ENCODE measurements at places on chromosomes 5 and 9.

DNA sequence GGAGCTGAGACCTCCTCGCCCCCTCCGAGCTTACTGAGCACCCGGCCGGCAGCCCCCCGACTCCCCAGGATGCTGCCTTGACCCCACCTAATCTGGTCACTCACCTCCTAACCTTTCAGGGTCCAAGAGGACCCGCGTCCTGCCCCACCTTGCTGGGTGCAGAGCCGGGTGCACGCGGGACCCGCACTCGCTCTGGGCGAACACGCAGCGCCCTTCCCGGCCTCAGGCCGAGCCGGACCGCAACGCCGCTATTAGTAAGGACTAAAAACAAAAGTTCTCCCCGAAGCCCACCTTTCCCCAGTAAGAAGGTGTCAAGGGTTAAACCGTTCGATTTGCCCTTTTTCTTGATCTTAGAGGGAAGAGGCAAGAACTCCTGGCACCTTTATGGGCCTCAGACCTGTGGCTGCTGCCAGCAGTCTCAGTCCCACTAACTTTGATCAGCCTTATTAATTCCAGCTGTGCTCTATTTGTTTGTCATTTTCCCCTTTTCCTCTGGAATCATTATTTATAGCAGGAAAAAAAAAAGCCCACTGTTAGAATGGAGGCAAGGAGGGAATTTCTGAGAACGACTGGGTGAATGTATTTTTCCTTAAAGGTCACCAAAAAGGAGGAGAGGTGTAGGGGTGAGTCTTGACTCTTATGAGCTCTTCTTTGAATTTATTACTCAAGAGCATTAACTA, 10.5 kb downstream of the IRX2 start:
- H3K36me3 ChIP-seq = peaks cover 4% of the 10 kb centered on the region
- H3K27ac ChIP-seq = no peak overlapping the region
- no peaks in the 10 kb centered on the region for H3K4me1 ChIP-seq
- no peak for DNase-seq
- H3K27me3 ChIP-seq = no peaks in the 10 kb centered on the region

DNA sequence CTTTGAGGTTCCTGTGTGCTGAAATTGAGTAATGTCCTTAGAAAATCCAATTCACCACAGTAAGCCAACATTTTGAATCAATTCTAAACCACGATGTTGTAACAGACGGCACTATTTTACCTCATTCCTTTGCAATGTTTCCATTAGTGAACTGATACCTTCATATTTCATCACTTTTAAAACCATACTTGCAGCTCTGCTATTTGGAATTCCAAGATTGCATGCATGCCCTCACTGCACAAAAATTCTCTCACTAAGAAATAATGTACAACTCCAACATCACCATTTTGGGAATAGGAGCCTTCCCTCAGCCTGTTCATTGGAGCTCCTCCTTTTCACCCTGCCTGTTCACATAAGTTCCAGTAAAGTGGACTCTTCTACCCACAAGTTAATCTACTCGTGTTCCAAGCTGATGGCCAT, 74.8 kb upstream of the TGFBR1 start:
- peaks cover 67% of the 10 kb centered on the region for H3K27me3 ChIP-seq
- no peak overlapping the region for H3K4me3 ChIP-seq
- H3K36me3 ChIP-seq = no peaks in the 10 kb centered on the region

DNA sequence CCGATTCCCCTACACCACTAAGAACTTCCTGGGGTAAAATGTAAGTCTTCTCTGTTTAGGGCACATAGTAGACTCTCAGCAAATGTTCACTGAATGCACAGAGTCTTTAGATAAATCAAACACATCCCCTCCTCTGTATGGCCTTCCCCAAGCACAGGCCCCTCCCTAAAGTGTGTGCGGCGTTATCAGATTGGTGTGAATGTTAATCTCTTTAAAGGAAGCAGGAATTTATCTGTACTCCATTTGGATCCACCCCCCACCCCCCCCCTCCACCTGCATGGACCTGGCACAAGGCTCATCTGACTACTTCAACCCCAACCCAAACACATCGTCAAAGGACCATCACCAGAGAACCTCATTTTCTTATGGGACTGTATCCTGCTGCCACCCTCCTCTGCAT, 6.3 kb downstream of the PCDH1 start:
- H3K27ac ChIP-seq = peak overlapping the region; percentile 86
- no peaks in the 10 kb centered on the region for H3K27me3 ChIP-seq
- peaks cover 64% of the 10 kb centered on the region for H3K4me1 ChIP-seq
- DNase-seq = no peak
- H3K36me3 ChIP-seq = peaks cover 60% of the 10 kb centered on the region

GRCh38 chr9:120852240-120853010, 9.7 kb upstream of the PSMD5 start:
- H3K27ac ChIP-seq = no peak overlapping the region
- H3K36me3 ChIP-seq = peaks cover 11% of the 10 kb centered on the region
- no peaks in the 10 kb centered on the region for H3K27me3 ChIP-seq
- DNase-seq = no peak

DNA sequence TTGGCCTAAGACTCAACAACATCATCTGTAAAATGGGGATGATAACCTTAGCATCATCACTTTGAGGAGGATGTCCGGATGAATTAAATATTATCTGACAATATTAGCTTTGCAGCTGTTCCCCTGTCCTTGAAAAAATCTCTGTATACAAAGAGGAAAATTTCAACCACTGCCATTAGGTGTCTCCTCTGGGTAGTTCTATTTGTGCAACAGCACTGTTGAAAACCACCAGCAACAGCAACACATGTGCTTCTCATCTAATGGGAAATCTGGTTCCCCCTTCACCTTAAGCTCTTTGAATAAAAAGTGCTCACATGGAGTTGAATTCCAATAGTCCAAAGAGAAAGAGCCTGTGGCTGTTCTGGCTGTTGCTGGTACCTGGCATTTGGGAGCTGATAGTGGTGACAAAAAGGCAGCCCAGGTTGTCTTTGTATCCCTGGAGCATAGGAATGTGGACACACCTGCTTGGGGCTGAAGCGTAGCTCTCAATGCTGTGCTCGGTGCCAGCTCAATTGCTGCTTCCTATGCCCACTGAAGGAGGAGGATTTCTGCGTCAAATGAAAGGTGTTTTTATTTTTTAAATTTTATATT, 322.1 kb upstream of the MSX2 start:
- H3K4me1 ChIP-seq = peaks cover 18% of the 10 kb centered on the region
- DNase-seq = peak; percentile 29
- H3K27ac ChIP-seq = no peak overlapping the region
- no peak overlapping the region for H3K4me3 ChIP-seq
- peaks cover 13% of the 10 kb centered on the region for H3K27me3 ChIP-seq

DNA sequence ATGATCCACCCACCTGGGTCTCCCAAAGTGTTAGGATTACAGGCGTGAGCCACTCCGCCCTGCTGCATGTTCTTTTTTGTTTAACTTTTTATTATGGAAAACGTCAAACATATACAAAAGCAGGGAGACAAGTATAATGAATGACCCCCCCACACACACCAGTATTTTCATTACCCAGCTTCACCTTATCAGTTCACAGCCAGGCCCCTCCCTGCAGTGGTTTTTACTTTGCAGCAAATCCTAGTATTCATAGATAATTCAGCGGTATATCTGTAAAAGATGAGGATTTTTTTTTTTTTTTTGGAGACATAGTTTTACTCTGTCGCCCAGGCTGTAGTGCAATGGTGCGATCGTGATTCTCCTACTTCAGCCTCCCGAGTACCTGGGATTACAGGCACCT, 2.3 kb downstream of the POMT1 start:
- DNase-seq = no peak
- H3K4me3 ChIP-seq = no peak overlapping the region
- H3K27me3 ChIP-seq = no peaks in the 10 kb centered on the region
- peaks cover 22% of the 10 kb centered on the region for H3K36me3 ChIP-seq
- H3K4me1 ChIP-seq = peaks cover 17% of the 10 kb centered on the region

DNA sequence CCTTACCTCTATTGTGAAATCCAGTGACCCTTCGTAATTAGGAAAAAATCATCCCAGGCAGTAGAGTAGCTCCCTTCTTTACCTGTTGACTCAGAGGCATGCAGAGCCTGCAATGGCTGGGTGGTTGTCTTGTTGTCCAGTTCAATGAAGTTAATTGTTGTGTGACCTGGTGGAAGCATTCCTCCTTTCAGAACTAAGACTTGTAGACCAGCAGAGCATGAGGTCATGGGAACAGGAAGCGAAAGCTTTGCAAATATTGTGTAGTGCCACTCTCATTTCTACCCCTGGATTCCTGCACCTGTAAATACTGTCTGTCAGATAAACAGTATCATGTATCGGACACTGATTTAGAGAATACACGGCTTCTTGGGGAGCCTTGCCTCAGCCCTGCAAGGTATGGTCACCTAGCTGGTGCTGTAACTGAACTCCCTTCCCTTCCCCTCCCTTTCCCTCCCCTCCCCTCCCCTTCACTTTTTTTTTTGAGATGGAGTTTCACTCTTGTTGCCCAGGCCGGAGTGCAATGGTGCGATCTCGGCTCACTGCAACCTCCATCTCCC, 5.7 kb upstream of the PRXL2C start:
- no peaks in the 10 kb centered on the region for H3K27me3 ChIP-seq
- H3K27ac ChIP-seq = no peak overlapping the region
- H3K4me1 ChIP-seq = peaks cover 11% of the 10 kb centered on the region
- peaks cover 8% of the 10 kb centered on the region for H3K36me3 ChIP-seq
- no peak for DNase-seq

GRCh38 chr5:14321936-14322335, 178.8 kb downstream of the TRIO start:
- H3K27ac ChIP-seq = no peak overlapping the region
- no peaks in the 10 kb centered on the region for H3K4me1 ChIP-seq
- H3K4me3 ChIP-seq = no peak overlapping the region
- H3K36me3 ChIP-seq = peaks cover 41% of the 10 kb centered on the region

DNA sequence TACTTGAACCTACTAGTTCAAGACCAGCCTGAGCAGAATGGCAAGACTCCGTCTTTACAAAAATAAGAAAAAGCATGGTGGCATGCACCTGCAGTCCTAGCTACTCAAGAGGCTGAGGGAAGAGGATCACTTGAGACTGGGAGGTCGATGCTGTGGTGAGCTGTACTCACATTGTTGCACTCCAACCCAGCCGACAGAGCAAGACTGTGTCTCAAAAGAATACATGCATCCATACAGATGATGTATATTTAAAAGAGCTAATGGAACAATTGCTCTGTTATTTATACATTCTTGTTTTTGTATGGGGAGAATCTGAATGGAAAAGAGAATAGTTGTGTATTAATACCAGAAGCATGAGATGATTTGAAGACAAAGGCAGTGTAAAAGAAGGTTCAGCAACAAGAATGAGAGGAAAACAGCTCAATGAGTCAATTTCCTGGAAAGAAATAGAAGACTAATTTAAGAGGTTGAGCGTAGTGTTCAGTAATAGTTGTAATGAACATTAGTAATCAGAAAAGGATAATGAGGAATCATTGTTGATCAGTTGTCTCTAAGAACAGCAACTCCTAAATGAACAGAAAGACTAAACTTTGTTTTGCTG, 1.9 kb upstream of the LRRC70 start:
- no peaks in the 10 kb centered on the region for H3K27me3 ChIP-seq
- H3K27ac ChIP-seq = no peak overlapping the region
- H3K4me3 ChIP-seq = no peak overlapping the region
- DNase-seq = no peak
- H3K4me1 ChIP-seq = no peaks in the 10 kb centered on the region

- H3K36me3 ChIP-seq = no peaks in the 10 kb centered on the region
- H3K27me3 ChIP-seq = no peaks in the 10 kb centered on the region
- no peaks in the 10 kb centered on the region for H3K4me1 ChIP-seq
- H3K27ac ChIP-seq = no peak overlapping the region
These were observed 93.7 kb downstream of the RASEF start for GRCh38 chr9:82969291-82969690.

DNA sequence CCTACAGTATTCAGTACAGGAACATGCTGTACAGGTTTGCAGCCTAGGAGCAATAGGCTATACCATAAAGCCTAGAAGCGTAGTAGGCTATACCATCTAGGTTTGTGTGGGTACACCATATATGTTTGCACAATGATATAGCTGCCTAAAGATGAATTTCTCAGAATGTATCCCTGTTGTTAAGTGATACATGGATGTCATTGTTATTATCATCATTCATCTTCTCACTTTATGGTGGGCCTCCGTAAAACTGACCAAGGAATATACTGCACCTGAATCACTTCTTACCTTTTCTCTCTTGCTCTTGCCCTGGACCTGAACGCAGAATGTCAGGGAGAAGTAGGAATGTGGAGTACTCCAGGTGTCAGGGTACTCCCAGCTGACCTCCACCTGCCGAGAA, 11.8 kb downstream of the IL12B start:
- H3K27me3 ChIP-seq = peaks cover 42% of the 10 kb centered on the region
- DNase-seq = no peak
- H3K36me3 ChIP-seq = no peaks in the 10 kb centered on the region
- H3K4me3 ChIP-seq = no peak overlapping the region
- H3K27ac ChIP-seq = no peak overlapping the region

DNA sequence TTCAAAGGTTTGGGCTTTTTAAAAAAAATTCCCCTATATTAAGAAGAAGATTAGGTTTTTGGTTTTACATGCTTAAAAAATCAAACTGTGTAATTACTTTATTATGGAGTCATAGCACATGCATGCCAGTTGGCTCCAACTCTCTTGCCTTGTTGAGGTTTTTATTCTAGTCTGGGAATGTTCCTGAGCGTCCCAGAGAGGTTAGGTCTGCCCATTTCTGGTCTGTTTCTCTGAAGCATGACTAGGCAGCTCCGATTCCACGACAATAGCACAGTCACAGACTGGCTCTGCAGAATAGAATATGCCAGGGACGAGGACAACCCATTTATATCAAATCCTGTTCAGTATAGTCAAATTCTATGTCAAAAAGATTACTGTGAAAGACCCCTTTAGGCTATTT, 217.0 kb downstream of the PCSK5 start:
- H3K27ac ChIP-seq = no peak overlapping the region
- no peaks in the 10 kb centered on the region for H3K4me1 ChIP-seq
- H3K4me3 ChIP-seq = no peak overlapping the region
- H3K27me3 ChIP-seq = no peaks in the 10 kb centered on the region
- DNase-seq = no peak
- peaks cover 7% of the 10 kb centered on the region for H3K36me3 ChIP-seq

GRCh38 chr5:58922461-58923171, 339.7 kb downstream of the RAB3C start:
- no peaks in the 10 kb centered on the region for H3K36me3 ChIP-seq
- DNase-seq = no peak
- no peak overlapping the region for H3K27ac ChIP-seq
- H3K27me3 ChIP-seq = peaks cover 94% of the 10 kb centered on the region

GRCh38 chr5:131302506-131302905, 38.7 kb downstream of the CDC42SE2 start:
- DNase-seq = no peak
- H3K4me1 ChIP-seq = peaks cover 30% of the 10 kb centered on the region
- no peaks in the 10 kb centered on the region for H3K27me3 ChIP-seq
- peaks cover 5% of the 10 kb centered on the region for H3K36me3 ChIP-seq
- no peak overlapping the region for H3K4me3 ChIP-seq

All from Calu3 (cell line).